ENCODE measurements at places on chromosomes 13 and 19.
A peak's percentile ranks its signal among the peaks of the same experiment; 100 is the strongest.

GRCh38 chr13:83780227-83780626 is 102.0 kb downstream of the SLITRK1 start:
- no peak for DNase-seq

- DNase-seq: peak; percentile 9
Observed at GRCh38 chr13:85864963-85865530, 65.8 kb upstream of the SLITRK6 start.

DNA sequence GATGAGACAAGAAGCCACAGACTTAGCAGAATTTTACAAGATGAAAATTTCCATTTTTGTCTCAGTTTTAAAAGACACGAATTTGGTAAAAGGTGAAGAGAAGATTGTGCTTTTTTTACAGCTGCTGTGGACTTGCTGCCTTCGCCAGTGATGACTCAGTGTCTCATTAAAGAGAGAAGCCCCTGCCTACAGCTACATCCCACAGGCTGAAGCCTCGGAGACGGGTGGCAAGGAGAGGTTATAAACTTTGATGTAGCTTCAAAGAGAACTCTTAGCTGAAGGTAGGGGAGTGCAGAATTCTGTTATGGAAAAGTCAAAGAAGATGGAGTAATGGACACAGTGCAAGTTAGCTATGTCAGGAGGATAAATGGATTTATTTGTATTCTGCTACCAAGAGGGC is 683.4 kb upstream of the ARGLU1 start:
- DNase-seq: no peak

DNA sequence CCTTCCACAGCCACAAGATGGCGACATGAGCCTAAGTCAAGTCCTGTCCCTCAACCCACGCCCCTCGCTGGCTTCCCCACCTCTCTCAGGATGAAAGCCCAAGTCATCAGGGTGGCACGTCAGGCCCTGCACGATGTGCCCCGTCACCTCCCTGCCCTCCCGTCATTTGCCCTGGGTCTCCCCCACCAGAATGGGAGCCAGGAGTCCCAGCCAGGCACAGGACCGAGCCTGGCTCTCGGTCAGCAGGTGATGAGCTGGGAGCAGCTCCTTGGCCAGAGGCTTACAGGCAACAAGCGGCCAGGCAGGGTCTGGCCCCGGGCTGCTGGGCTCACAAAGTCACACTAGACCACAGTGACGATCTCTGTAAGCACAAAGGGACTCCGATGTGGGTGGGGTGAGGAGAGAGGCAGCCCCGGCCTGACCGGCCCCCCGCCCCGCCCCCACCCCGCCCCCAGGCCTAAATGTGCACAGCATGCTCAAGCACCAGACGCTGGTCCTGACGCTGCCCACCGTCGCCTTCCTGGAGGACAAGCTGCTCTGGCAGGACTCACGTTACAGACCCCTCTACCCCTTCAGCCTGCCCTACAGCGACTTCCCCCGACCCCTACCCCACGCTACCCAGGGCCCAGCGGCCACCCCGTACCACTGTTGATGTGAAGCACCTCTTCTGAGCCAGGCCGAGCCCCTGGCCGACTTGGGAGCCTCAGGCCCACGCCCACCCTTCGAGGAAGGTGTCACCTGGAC is 7.3 kb downstream of the MRPL4 start:
- peak; percentile 89 for DNase-seq

- DNase-seq: no peak
Observed at GRCh38 chr13:109565877-109566276, 220.5 kb downstream of the IRS2 start.

- DNase-seq: no peak
Observed at GRCh38 chr13:37457612-37458011, 141.0 kb downstream of the POSTN start.

DNA sequence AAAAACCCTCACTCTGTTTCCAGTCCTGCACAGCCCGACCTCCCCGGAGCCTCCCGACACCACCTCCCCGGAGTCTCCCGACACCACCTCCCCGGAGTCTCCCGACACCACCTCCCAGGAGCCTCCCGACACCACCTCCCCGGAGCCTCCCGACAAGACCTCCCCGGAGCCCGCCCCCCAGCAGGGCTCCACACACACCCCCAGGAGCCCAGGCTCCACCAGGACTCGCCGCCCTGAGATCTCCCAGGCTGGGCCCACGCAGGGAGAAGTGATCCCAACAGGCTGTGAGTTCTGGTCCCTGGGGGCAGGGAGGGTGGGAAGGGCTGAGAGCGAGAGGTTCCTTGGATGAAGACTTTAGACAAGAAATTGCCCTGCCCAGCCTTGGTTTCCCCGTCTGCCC is 5.4 kb downstream of the MADCAM1 start:
- no peak for DNase-seq

DNA sequence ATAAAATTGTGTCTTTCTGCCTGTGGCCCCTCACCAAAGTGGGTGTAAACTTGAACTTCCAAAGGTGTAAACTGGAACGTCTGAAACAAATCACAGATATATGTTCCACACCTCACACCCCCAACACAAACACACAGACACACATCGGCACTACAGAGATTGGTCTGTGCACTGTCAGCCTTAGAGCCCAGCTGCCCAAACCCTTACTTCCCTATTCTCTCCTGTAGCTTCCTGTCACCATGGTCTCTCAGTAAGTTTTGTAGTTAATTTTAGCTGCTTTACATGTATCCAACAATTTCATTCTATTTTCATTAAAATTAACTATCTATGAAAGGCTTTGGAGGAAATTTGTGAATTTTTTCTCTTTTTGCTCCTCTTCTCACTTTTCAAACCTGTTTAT is 5.4 kb downstream of the TM9SF2 start:
- DNase-seq: no peak

- no peak for DNase-seq
Observed at GRCh38 chr13:49610176-49610575, 18.1 kb upstream of the ARL11 start.

DNA sequence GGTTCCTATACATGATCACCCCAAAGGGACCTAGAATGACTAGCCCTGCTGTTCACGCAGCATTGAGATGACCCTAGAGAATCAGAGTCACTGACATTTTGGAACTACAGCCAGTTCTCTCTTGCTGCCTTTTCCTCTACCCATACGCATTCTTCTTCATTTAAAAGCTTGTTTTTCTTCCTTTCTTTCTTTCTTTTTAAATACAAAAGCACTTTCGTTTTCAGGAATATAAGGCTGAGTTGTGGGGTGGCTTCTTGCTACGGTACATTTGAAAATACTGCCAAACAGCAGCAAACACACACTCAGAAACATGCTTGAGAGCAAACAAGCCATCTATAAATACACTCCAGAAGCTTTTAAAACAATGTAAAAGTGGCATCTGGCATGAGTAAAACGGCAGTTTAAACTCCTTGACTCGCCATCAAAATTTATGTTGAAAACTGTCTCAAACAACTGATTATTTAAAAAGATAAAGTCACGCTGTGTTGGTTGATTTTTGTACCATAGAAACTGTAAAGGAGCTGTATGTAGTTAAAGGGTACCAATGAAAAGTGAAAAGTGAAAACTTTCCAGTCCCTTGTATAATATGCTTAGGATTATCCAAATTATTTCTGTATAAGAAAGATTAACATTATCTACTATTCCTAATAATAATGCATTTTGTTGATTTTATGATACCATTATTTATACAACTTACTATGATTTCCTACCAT is 95.6 kb downstream of the PCDH9 start:
- no peak for DNase-seq

All from neuronal stem cell (in vitro differentiated cells).